GM23248 (cell line): ENCODE measurements at places on chromosomes 4 and X. TPM values are rescaled to one million over a fixed set of nuclear protein-coding genes. Genes with fewer than 3 reads are reported as not detected.

- no peak overlapping the region for H3K4me3 ChIP-seq
- no peak for DNase-seq
- no peaks in the 10 kb centered on the region for H3K27me3 ChIP-seq
- peaks cover 7% of the 10 kb centered on the region; the same call in 1 of the 2 replicates for H3K4me1 ChIP-seq
- no peak overlapping the region for H3K27ac ChIP-seq
These were observed 44.8 kb downstream of the RBMX start for GRCh38 chrX:136835761-136836160.

DNA sequence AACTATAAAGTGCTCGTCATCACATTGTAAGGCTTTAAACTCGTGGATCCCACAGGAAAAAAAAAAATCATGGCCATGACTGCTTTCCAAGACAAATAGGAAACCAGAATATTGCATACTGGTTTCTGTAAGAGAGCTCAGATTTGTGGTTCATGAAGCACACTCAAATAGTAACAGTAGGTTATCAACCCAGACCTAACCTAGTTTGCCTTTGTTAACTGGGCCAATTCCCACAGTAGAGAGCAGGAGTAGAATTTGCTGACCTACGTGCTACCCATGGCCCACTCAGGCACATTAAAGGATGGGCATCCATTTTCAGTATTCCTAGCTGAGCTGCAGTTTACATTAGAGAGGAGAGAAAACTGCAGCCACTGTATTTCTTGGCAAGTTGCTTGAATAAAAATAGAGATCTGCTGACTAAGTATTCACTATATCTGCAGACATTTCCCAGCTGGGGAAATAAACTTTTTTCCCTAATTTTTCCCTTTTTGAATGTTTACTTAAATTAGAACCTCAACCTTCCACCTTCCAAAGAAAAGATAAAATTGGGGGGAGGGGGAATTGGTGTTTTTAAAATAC, 218.5 kb downstream of the SPANXN3 start:
- no peaks in the 10 kb centered on the region for H3K4me1 ChIP-seq
- no peaks in the 10 kb centered on the region for H3K27me3 ChIP-seq
- H3K36me3 ChIP-seq = no peaks in the 10 kb centered on the region
- H3K4me3 ChIP-seq = no peak overlapping the region
- H3K27ac ChIP-seq = no peak overlapping the region
- DNase-seq = no peak

The NAT8L gene
- total RNA-seq = 0.38 TPM in 1 of 2 replicates, not detected in the other

DNA sequence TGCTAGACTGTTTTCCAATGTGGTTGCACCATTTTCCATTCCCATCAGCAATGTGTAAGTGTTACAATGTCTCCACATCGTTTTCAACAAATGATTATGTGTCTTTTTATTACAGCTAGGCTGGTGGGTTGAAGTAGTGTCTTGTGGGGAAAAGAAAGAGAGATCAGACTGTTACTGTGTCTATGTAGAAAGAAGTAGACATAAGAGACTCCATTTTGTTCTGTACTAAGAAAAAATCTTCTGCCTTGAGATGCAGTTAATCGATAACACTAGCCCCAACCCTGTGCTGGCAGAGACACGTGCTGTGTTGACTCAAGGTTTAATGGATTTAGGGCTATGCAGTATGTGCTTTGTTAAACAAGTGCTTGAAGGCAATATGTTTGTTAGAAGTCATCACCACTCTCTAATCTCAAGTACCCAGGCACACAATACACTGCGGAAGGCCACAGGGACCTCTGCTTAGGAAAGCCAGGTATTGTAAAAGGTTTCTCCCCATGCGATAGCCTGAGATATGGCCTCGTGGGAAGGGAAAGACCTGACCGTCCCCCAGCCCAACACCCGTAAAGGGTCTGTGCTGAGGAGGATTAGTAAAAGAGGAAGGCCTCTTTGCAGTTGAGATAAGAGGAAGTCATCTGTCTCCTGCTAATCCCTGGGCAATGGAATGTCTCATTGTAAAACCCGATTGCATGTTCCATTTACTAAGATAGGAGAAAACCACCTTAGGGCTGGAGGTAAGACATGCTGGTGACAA, 23.0 kb upstream of the UGT2B15 start:
- no peak overlapping the region for H3K4me3 ChIP-seq
- no peaks in the 10 kb centered on the region for H3K36me3 ChIP-seq
- DNase-seq = no peak

DNA sequence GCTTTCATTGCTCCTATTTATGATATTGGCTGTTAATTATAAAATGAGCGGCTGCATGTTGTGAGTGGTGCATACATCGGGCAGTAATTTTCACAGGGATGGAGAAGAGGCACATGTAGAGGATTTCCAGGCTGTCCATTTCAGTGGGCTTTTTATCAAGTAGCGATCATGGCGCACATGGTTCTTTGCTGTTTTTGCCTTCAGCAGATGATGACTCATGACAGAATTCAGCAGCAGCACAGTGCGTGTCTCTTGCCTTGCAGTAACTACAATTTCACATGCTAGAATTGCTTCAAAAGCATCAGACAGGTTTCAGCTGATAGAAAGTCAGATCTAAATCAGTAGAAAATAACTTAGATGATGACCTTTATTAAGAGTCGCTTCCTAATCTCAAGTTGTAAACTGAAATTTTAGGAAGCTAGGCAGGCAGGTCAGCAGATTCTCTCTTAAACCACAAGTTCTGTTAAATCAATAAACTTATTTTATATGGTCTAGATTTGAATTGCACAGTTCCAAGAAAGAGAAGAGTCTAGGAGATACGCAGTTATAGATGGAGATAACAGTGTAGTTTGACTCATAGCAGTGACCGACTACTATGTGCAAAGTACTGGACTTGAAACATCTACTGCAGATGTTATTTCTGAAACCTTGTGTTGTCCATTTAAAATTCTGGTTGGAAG, 35.8 kb downstream of the LRP2BP start:
- H3K4me3 ChIP-seq = no peak overlapping the region
- peaks cover 9% of the 10 kb centered on the region; the same call in 1 of the 2 replicates for H3K36me3 ChIP-seq
- H3K4me1 ChIP-seq = peaks cover 12% of the 10 kb centered on the region
- no peak overlapping the region for H3K27ac ChIP-seq
- DNase-seq = peak; percentile 8

DNA sequence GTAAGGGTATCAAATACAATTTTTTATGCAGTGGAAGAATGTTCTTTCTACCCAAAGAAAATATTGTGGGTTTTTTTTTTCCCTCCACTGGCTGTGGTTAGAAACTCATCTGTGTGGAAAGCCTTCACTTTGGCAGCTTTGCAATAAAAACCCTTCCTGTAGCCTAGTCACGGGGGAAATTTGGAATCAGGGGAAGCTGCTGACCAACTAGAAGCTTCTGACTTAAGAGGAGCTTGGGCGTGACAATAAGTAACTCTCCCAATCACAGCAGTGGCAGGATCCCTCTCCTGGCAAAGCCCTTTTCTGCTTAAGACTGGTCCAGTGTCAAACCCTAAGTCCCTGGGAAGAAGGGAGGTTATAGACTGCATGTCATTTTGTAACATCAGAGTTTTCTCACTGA, 87.9 kb downstream of the LRRC66 start:
- DNase-seq = peak; percentile 45
- no peak overlapping the region for H3K27ac ChIP-seq
- no peaks in the 10 kb centered on the region for H3K36me3 ChIP-seq
- H3K4me3 ChIP-seq = no peak overlapping the region

DNA sequence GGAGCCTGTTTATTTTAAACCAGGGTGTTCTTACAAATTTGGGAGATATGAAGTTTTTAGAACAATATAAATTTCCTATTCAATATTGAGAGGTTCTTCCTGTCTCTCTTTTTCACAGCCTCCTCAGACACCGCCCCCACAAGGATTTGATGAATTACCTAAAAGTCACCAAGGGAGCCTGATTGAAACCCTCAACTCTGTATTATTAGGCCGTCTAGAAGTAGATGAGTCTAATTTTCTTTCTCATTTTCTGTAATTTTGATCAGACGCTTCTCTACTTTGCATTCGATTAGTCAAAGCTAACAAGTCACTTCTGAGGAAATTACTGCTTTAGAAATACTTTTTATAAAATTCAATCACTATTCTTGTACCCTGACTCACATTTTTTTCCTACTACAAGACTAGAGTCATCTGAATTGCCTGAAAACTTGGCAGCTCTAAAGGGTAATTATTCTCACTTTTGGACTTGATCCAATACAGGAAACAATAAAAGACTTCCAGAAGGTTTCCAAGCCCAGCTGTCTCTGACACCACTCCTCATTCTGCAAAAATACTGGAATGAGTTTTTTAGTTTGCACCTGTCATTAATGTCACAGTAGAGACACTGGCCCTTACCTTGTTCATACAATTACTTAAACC, 111.2 kb downstream of the ELOVL6 start:
- peak overlapping the region; percentile 31; the same call in 1 of the 2 replicates for H3K4me3 ChIP-seq
- peaks cover 51% of the 10 kb centered on the region for H3K4me1 ChIP-seq
- no peaks in the 10 kb centered on the region for H3K27me3 ChIP-seq
- H3K27ac ChIP-seq = peak overlapping the region; percentile 48
- H3K36me3 ChIP-seq = no peaks in the 10 kb centered on the region
- peak; percentile 84 for DNase-seq

DNA sequence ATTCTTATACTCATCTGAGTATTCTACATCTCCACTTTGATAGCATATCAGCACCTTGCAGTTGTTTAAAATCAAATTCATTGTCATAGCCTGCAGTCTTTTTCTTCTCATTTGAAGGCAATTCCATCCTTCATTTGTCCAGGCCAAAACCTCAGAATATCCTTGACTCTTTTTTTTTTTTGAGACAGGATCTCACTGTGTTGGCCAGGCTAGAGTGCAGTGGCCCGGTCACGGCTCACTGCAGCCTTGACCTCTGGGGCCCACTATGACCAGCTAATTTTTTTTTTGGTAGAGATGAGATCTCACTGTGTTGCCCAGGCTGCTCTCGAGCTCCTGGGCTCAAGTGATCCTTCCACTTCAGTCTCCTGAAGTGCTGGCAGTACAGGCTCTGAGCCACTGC, 2.6 kb downstream of the MRPL1 start:
- H3K4me3 ChIP-seq = no peak overlapping the region
- DNase-seq = no peak
- H3K36me3 ChIP-seq = no peaks in the 10 kb centered on the region
- H3K4me1 ChIP-seq = 0 out of 2 replicates have a peak, but pooled peaks cover 6% of the 10 kb centered on the region

DNA sequence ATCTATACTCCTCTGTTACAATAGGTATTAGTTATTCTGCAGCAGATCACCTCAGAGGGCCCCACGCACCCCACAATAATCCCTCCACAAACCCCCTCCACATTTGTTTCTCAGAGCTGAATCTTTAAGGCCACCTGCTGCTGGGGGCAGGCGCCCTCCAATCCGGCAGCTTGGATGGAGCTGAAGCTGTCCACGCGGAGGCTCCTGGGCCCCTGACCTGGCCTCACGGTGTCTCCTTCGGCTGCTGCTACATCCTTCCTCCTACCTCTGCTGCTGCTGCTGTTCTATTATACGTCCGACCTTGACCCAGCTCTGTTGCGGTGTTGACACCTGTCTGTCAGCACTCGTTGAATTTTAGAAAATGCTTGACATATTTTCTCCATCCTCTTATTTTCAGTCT, 430.2 kb upstream of the ZFP42 start:
- no peak overlapping the region for H3K27ac ChIP-seq
- no peaks in the 10 kb centered on the region for H3K27me3 ChIP-seq
- no peaks in the 10 kb centered on the region for H3K36me3 ChIP-seq
- DNase-seq = no peak

The MAOB gene
- not detected in 2 replicates for total RNA-seq

The GAGE12J gene
- not detected in 2 replicates for total RNA-seq

GRCh38 chr4:176879380-176880116, 86.8 kb upstream of the VEGFC start:
- H3K36me3 ChIP-seq = no peaks in the 10 kb centered on the region
- H3K27ac ChIP-seq = no peak overlapping the region
- no peaks in the 10 kb centered on the region for H3K27me3 ChIP-seq

GRCh38 chr4:180052629-180053028, 2190.6 kb upstream of the TENM3 start:
- peaks cover 17% of the 10 kb centered on the region for H3K27me3 ChIP-seq
- no peaks in the 10 kb centered on the region for H3K4me1 ChIP-seq
- H3K4me3 ChIP-seq = no peak overlapping the region

DNA sequence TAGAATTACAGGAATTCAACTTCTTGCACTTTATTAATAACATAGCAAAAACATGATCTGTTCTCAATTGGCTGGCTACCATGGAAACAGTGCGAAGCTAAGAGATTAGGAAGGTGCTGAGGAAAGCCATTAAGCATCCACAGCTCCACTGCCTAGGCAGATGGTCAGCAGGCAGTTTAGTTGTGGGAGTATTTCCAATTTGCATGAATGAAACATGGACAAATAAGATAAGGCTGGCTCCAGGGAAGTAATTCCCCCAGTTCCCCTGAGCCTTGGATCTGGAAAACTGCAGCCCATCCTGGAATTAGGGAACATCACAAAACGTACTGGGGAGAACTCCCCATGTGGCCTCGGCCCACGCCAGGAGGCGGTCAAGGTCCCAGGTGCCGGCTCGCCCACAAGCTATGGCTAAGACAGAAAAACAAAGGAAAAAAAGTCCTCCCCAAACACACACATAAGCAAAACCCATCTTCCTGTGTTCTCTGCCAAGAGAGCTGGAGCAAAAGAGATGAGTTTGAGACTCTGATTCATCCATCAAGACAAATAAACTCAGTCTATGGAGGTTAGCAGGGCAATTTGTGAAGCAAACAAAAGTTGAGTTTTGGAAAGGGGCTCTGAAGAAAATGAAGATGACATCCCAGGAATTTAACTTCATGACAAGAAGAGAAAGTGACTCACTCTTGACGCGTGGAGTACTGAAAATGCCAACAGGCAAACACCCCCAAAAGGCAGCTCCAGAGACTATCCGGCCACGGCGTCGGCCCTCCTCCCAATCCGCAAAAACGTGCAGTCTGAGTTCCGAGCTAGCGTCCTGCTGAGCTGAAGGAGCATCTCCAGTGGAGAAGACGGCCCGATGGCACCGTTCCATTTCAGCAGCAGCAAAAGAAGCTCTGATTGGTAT, 45.1 kb downstream of the IGFBP7 start:
- DNase-seq = peak; percentile 92
- peak overlapping the region; percentile 82 for H3K27ac ChIP-seq
- H3K4me1 ChIP-seq = peaks cover 46% of the 10 kb centered on the region
- H3K36me3 ChIP-seq = no peaks in the 10 kb centered on the region
- peak overlapping the region; percentile 58 for H3K4me3 ChIP-seq

DNA sequence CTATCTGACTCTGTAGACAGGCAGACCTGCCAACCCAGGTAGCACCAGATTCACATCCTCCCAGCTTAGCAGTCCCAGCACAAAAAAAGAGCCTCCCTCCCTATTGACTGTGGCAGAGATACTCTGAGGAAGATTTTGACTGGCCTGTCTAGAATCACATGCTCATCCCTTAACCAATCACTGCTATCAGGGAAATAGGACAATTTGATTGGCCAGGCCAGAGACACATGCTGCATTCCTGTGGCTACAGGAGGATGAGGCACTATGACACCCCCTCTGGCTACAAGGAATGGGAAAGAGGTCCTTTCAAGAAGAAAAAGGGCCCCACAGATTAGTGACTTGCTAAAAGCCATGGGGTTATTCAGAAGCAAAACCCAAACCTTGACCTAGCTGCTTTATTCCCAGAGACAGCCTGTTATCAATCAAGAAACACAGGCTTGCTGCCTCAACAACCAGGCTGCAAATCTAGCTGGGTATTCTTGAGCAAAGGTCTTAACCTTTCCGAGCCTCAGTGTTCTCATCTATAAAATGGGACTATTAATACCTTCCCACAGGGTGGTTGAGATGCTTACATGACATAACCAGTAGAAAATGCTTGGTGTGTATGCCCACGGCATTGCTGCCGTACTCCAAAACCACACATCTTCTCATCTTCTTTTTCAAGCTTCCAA, 147.6 kb downstream of the BCOR start:
- no peaks in the 10 kb centered on the region for H3K36me3 ChIP-seq
- no peak overlapping the region for H3K27ac ChIP-seq
- no peak overlapping the region for H3K4me3 ChIP-seq

The SMS gene
- 159 and 162 TPM in 2 replicates for total RNA-seq
